GM23248 (cell line): ENCODE measurements at places on chromosomes 3 and 15. TPM values are rescaled to one million over a fixed set of nuclear protein-coding genes. Genes with fewer than 3 reads are reported as not detected.

DNA sequence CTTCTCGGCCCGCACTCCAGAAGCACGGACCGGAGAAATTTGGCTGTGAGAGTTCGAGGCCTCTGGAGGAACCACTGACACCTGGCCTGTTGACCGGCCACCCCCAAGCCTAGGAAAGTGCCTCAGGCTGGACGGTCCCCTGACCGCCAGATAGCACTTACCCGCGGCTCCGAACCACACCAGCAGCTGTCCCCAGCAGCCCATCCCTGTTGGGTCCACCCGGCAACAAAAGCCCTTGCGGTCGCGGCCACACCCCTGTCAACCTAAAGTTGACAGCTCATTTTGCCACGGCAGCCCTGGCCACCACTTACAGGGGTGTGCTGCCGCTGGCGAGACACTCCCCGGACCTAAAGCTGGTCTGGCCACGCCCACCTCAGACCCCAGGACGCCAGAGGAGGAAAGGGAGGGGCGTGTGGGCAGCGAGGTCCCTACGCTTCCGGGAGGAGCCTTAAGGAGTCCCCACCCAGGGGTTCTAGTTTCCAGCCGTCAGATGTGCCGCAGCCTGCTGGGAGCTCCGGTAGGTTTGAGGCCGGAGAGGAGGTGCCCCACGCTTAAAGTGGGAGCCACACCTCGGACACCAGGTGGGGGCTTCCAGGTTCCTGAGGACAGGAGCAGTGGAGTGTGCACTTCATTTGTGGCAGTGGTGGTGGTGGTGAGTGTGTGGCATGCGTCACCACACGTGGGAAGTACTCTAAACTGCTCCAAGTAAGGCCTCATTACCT lies at the start of gene LTK:
LTK (minus strand) TSS at position 322 of the 722 bp plus-strand sequence; CDS start at position 204, 118 bp downstream.
- DNase-seq, result peak; percentile 22

RNF168 gene
- total RNA-seq, result 12.3 and 14.2 TPM in 2 replicates

DNA sequence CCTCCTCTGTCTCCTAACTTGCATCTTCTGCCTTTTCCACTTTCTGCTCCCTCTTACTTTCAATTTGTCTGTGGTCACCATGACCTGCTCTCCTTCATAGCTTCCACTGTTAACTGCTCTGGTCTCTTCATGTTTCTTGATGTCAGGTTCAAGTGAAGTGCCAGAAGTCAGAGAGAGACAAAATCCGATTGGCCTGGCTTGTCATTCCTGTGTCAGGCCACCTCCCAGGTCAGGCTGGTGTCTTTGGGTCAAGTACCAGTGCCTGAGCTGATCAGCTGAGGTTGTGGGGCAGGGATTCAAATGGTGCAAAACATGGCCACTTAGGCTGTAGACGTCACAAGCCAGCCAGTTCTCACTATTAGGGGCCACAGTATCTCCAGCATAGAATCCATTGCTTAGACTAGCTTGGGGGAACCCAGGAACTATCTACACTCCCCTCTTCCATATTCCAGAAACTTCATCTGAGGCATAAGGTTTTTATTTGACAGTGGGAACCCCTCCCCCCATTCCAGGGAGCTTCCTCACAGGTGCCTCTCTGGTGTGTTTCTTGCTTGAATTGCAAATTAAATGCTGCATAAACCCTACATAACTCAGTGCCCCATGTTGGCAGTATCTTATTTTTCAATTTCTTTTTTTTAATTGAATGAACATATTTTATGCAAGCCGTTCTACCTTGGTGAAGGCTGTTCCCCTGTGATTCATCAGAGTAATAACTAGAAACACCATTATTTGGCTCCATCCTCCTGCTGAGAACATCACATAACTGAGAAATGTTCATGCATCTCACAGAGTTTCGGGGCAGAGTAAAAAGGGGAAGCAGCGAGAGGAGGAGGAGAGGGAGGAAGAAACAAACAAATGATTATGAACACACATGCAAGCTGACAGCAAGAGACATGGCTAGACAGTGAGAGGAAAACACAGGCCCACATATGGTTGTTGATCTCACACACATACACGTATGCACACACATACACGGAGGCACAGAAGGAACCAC lies 175.8 kb downstream of the TLE3 start:
- DNase-seq, result no peak

- no peak for DNase-seq
Observed at GRCh38 chr3:183491923-183492848, 63.3 kb downstream of the KLHL6 start.

DNA sequence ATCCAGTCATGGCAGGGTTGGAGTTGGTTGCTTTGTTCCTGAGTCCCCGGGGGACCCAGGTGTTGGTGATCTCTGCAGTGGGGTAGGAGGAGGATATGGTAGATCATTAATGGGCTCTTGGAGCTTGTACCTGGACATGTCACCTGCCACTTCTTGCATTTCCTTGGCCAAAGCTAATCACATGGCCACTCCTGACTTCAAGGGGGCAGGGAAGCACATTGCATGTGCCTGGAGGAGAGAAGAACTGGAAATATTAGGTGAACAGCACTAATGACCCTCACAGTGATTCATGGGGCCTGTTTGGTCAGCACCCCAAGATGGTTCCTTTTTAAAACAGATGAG lies 87.1 kb upstream of the MYZAP start:
- peak; percentile 13 for DNase-seq

DNA sequence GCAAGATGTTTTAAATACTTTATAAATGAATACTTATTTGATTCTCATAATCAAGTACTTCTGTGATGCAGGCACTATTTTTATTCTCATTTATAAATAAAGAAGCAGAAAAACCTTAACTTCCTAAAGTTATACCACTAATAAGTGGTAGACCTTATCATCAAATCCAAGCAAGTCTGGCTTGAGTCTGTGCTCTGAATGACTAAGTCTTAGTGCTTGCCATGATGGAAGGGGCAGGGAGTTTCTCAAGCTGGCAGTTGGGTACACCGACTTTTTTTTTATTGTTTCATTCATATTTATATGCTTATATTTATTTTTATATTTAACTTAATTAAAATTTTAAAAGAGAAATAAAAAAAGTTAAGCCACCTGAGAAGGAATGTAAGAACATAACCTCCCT lies 23.6 kb downstream of the SLMAP start:
- no peak for DNase-seq
